Inflammatory macrophage (primary cell): ENCODE measurements at places on chromosomes 11 and 22.

DNA sequence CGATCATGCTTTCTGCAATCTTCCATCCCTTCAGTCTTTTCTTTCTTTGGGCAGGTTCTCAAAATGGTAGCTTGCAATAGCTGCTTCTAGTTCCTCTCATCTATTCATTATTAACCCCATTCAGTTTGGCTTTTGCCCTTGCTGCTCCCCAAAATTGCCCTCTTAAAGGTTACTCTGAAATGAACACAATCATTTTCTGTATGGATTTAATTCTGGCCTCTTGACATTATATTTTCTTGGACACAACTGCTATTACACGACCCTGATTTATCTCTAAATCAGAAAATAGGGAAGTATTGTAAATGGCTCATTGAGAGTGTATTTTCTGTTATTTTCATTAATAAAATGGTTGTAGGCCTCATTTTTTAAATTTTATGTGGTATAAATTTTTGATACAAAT is at the start of gene ANGPTL5:
Gene ANGPTL5 (minus strand): TSS at position 101 of the 400 bp plus-strand sequence. CDS start 8,613 bp downstream, outside the sequence.
- DNase-seq = no peak

- DNase-seq = no peak
Observed at GRCh38 chr11:34439610-34440198, 970 bp downstream of the CAT start.

GRCh38 chr11:94740083-94741021 is 27.8 kb upstream of the AMOTL1 start:
- no peak for DNase-seq

DNA sequence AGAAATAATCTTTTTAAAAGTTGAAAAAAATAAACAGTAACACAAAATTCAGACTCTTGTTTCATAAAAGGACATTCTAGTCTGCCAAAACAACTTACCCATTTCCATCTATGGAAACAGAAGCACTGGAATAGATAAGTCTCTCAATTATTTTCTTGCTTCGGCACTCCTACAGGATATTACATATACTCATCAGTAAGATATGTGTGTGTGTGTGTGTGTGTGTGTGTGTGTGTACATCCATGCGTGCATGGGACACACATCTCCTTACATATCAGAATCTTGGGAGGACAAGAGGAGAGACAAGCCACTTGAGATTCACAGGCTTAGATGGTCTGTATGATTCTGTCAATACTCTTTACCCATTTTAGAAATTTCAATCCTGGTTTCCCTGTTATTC is 144.6 kb downstream of the ATG16L2 start:
- DNase-seq = no peak

GRCh38 chr11:65851083-65851579 is 6.8 kb downstream of the CFL1 start:
- peak; percentile 35 for DNase-seq

DNA sequence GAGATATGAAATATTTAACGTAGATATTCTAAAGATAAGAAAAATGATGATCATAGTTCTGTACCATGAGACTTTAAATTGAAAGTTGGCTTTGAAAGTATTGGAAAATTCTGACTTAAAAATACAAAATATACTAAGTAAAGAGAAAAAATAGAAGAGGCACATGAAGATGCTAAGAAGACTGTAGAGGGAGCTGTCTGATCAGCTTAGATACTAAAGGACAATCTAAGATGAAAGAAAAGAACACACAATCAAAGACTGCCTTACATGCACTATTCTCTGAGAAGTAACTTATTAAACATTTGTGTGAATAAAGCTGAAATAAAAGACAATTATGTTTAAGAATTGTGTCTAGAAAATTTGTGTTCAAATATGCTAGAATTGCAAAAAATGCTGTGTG is 55.1 kb downstream of the RBMXL2 start:
- DNase-seq = no peak

DNA sequence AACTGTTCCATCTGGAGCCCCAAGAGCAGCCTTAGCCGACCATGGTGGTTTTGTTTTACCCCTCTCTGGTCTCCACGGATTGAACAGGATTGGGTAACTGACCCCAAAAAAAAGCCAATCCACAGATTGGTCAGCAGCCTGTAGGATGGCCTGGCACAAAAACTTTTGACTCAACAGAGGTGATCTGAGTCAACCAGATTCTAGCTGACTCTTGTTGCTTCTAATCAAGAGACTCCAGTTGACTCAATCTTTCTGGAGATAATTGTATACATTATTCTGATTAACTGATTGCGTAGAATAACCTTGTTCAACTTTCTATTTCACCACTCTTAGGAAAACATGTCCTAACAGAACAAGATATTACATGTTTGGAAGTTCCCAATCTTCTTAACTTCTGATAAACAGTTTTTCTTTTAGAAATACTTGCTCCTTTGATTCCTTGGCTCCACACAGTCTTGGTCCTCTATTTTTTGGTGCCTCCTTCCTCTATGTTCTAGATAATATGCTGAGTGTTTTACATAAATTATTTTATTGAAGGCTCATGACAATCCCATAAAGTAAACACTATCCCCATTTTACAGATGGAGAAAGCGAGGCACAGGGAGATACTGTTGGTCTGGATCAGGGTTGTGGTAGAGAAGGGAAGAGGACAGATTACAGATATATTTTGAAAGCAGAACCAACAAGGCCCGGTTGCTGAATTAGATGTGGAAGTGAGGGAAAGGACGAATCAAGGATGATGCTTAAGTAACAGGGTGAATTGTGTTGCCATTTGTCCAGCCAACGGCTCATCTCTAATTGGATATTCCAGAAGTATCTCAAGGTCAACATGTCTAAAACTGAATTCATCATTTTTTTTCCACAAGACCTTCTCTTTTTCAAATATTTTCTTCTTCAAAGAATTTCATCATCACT is 11.5 kb upstream of the ZC3H12C start:
- DNase-seq = no peak

DNA sequence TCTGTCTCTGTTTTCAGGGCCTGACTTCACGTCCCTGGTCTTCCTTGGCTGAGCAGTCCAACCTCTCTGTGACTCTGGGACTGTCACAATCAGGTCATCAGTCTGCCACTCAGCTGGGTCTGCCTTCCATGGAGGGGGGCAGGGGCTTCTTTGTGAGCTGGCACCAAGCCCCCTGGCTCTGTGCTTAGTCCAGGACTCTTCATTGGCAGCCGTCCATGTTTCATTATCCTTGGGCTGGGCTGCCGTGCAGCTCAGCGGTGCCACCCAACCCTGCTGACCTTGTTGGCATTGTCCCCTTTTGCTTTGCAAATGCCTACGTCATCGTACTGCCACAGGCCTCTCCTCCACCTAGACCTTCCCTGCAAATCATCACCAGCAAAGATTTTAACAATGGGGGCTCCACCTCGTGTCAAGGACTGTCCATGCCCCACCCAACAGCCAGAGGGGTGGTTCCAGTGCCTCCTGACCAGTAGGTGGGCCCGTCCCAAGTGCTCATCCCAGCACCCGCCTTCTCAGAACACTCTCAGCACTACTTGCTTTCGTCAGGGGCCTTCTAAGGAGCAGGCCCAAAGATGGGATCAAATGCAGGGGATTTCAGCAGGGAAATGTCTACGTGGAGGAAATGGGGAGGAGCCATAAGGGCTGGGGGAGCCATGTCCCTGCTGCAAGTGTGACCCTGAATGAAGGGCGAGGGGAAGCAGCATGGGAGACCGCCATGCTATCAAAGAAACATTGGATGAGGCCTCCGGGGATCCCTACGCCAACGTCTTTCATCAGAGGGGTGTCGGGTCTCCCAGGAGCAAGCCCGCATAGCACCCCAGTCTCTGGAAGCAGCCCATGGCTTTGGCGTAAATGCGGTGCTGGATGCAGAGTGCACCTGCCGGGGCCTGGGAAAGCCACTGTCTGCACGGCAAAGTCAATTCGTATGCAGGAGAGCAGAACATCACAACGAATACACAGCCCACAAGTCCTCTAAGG is 18.2 kb downstream of the KRTAP5-6 start:
- DNase-seq = no peak

DNA sequence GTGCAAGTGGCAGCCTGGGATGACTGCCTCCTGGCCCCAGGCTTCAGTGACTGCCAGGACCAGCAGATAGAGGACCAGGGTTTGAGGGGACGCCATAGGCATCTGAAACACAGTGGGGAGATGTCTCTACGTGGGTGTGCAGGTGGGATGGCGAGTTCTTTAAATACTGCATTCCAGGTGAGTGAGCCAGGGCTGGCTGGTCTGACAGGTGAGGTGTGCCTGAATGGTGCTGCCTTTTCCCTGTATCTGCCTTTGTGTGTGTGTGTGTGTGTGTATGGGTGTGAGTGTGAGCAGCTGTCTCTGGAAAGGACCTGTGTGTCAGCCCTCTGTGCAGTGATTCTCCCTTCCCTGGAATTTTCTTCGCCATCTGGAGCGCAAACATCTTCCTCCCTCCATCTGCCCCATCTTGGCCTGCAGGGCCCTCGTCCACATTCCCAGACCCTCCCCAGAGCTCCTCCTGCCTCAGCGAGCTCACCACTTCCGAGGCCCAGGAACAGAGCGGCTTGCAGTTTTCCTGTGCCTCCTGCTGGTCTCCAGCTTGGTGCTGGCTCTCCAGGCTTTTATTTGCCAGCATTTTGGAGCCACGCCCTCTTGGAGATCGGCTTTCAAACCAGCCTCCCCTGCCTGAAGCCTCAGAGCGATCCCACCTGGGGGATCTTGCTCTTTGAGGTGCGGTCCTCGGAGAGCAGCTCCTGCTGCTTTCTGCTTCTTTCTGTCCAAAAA is at the start of gene GPHA2:
Gene GPHA2 (minus strand): TSS at position 535 of the 723 bp plus-strand sequence. CDS start 433 bp downstream, at position 102.
- no peak for DNase-seq

- no peak for DNase-seq
Observed at GRCh38 chr11:19087658-19088057, 27.1 kb upstream of the MRGPRX2 start.

- DNase-seq = no peak
Observed at GRCh38 chr22:20963201-20964052, 3.6 kb upstream of the AIFM3 start.

DNA sequence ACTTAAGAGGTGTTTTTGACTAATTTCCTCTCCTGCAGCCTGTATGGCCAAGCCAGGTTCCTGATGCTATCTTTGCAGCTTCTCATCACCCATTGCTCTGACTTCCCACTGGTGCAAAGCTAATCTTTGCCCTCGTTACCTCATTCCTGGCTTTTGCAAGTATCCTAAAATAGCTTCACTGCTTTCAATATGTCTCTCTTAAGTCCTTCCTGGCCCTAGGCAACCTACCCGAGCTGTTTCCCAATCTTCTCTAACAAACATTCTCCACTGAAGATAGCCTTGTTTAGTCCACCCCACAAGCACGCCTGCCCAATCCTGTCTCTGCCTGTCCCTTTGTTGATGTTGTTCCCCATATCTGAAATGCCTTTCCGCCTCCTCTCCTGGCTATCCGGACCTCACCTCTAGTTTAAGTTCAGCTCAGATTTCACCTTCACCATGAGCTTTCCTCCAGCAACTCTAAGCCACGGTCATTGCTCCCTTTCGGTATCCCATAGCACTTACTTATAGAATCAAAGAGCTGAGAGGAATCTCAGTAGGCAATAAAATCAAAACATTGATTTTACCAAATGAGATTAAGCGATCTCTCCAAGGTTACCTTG is 30.1 kb upstream of the CECR2 start:
- DNase-seq = peak; percentile 82

DNA sequence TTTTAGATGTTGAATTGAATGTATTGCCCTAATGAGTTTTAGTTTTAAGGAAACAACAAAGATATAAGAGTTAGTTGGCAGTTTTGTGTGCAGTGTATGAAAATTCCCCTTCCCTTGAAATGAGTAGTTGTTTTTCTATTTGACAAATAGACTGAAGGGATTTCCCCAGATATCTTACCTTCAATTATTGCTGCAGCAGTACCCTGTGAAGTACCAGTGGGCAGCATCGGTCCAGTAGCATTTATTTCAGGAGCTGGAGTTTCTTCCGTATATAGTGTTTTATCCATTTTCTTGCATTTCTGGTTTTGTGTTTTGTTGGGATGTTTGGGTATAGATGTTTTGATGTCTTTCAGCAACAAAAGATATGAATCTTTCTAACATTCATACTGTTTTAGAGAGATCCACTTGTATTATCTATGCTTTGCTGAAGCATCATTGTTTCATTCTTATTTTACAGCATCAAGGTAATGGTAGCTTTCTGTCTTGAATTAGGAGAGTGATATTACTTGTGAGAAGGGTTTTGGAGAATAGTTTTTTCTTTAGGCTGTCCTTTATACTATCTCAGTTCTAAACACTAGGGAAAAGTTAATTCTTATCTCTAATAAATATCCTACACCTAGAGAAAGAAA is 7.4 kb downstream of the KMT2A start:
- DNase-seq = no peak

GRCh38 chr11:13720940-13721339 is 52.5 kb downstream of the FAR1 start:
- no peak for DNase-seq

- no peak for DNase-seq
Observed at GRCh38 chr11:30984442-30984816, 385.1 kb downstream of the DCDC1 start.
